ENCODE measurements at places on chromosomes 3 and 15.

GRCh38 chr3:17995769-17996168 lies 253.3 kb upstream of the TBC1D5 start:
- DNase-seq = no peak

DNA sequence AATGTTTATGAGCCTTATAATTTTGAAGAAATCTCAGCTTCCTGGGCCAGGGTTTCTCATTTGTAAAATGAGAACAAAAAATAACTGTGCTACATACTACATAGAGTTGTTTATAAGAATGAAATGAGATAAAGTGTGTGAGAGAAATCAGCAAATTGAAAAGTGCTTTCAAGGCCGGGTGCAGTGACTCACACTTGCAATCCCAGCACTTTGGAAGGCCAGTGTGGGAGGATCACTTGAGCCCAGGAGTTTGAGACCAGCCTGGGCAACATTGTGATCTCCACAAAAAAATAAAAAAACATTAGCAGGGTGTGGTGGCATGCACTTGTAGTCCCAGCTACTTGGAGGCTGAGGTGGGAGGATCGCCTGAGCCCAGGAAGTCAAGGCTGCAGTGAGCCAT lies 22.4 kb downstream of the FOXB1 start:
- DNase-seq = no peak

DNA sequence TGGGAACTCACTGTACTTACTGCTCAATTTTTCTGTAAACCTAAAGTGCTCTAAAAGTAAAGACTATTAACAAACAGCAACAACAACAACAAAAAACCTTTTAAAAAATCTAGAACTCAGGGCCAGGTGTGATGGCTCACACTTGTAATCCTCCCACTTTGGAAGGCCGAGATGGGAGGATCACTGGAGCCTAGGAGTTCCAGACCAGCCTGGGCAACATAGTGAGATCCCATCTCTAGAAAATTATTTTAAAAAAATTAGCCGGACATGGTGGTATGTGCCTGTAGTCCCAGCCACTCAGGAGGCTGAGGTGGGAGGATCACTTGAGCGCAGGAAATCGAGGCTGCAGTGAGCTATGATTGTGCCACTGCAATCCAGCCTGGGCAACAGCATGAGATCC lies 161.8 kb downstream of the NUP210 start:
- no peak for DNase-seq

- no peak for DNase-seq
These were observed 19.0 kb upstream of the GHSR start for GRCh38 chr3:172467170-172467824.

GRCh38 chr3:167978486-167978885 lies 117.2 kb downstream of the GOLIM4 start:
- DNase-seq = no peak

GRCh38 chr3:153069598-153070510 lies 92.2 kb upstream of the RAP2B start:
- no peak for DNase-seq

GRCh38 chr15:53987480-53987879 lies 9.2 kb downstream of the UNC13C start:
- no peak for DNase-seq

DNA sequence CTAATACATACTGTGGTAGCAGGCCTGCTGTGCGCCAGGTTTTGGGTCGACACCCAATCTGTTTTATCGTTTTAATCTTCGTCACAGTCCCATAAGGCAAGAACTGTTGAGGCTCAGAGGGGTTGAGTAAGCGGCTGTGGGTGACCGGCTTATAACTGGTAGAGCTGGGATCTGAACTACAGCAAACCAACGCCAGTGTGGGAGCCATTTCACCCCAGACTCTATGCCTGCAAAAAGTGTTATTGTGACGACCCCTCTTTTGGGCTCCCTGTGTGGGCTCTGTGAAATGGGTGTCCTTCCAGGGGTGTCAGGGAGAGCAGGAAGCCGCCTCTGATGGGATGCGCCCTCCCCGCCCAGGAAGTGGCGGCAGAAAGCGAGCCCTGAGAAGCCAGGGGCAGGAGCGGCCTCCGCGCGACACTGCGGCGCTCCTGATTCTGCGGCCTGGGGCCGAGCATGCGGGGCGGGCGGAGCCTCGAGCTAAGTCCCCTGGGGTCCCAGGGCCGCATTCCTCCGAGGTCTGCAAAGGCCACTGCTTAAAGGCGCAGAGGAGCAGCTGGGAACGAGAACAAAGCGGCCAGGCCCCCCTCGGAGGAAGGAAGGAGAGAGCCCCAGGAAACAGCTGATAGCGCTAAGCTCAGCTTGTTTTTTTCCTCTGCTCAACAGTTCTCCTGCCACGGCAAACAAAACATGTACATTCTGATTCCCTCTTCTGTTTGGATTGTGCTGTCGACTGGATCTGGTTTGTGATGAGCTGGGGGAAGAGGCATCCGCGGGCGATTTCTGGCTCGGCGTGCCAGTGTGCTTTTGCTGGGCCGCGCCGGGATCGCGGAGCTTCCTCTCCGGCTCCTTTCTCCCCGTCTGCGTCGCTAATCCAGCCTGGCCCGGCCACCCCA lies 33.9 kb downstream of the GRK7 start:
- DNase-seq = no peak

DNA sequence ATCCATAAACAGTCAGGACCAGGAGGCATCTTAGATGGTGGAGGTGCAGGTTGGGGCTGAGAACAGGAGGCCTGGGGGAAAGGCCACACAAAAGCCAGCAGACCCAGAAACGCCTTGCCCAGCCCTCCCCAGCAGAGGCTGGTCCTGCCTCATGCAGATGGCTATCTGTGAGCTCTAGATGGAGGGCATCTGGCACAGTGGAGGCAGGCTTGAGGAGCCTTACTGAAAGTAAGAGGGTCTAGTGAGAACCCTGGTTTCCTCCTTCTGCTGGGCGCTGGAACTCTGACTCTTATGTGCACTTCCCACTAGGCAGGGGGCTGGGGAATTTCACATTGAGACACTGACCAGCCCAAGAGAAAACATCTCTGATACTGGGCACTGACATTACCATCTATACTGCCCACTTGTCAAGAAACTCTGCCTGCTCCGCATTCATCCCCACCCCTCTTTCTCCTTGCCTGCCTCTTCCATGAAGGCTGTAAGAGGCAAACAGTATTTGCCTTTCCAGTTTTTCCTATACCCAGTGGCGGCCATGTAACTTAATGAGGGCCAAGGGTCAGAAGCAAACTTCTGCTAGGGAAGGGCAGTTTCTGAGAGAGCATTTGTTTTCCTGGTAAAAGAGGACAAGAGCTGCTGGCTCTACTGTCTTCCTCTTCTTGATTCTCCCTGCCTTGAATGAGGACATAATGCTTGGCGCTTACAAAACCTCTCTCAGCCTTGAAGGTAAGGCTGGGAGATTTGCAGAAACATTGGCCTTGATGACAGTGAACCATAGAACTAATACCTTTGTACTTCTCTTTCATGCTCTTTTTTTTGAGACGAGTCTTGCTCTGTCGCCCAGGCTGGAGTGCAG lies 4.4 kb upstream of the SCN5A start:
- DNase-seq = no peak

- no peak for DNase-seq
These were observed 31.2 kb upstream of the RIOX2 start for GRCh38 chr3:98003306-98003969.
